ENCODE measurements at places on chromosomes 4 and X.

- DNase-seq, result no peak
These were observed 58.9 kb upstream of the RBM47 start for GRCh38 chr4:40688446-40689095.

GRCh38 chrX:1306909-1307625 is 29.5 kb upstream of the IL3RA start:
- DNase-seq, result no peak

- no peak for DNase-seq
These were observed 77.3 kb upstream of the MSX1 start for GRCh38 chr4:4781936-4782707.

GRCh38 chr4:122293374-122294365 is 85.1 kb upstream of the ADAD1 start:
- DNase-seq, result no peak

DNA sequence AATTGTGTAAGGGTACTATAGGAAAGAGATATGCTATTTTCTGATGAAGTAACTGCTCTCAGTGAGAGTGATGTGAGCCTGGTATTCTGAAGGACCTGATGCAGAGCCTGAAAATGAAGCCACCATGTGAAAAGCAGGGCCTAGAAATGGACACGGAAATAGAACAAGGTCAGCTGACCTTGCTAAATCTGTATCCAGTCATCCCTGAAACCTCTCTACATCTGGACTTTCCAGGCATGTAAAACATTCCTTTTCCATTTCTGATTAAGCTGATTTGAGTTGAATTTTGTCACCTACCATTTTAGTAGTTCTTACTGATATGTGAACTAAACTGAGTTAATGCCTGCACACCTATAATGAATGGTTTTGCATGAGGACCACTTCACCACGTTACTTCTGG is 72.4 kb upstream of the NEIL3 start:
- no peak for DNase-seq

- DNase-seq, result no peak
These were observed 250.5 kb upstream of the GPRIN3 start for GRCh38 chr4:89558147-89558546.

DNA sequence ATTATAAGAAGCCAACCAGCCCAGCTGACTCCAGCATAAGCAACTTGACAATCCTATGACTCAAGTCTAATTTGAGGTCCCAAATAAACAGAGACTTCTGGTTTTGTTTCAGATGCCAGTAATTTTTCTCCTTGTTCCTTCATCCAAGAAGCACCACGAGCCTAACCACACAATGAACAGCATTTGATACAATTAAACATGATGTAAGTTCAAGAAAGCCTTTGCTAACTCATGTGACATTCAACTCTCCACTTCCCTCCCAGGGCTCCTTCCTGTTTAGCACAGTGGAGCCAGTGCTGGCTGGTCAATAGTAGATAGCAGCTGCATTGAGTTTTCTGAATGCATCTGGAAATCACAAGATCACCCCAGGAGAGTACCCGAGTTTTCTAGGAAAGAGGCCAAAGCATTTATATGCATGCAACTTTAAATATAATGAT is 206.3 kb downstream of the ARHGAP24 start:
- no peak for DNase-seq

DNA sequence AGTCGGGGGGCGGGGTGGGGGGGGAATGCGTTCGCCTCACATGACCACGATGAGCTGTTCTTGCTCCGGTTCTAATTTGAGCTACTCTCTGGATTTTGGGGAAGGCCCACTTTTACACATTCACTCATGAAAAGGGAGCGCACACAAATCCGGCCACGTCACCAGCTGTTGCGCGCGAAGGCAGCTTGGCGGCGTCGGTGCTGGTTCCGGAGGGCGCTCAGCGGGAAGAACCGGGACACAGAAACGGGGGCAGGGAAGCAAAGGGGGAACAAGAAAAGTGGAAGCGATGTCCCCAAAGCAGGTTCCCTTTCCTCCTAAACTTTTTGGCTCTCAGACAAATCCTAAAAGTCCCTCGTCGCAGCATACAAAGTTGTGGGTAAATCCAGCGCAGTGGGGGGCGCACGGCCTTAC is 605 bp downstream of the ANXA5 start:
- peak; percentile 42 for DNase-seq

DNA sequence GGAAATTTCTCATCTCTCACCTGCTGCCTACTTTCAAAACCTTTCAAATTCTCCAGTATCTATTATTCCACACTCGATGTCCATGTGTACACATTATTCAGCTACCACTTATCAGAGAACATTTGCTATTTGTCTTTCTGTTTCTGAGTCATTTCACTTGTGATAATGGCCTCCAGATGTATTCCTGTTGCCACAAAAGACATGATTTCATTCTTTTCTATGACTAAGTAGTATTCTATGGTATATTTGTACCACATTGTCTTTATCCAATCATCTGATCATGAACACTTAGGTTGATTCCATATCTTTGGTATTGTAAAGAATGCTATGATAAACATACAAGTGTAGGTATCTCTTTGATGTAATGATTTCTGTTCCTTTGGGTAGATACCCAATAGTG is 310.1 kb upstream of the SPOCK3 start:
- no peak for DNase-seq

GRCh38 chrX:51053741-51054140 is 143.2 kb downstream of the BMP15 start:
- no peak for DNase-seq

- no peak for DNase-seq
These were observed 84.7 kb downstream of the DCTD start for GRCh38 chr4:182832352-182833120.

- DNase-seq, result no peak
These were observed 91.5 kb downstream of the ELOVL6 start for GRCh38 chr4:110106931-110107296.

DNA sequence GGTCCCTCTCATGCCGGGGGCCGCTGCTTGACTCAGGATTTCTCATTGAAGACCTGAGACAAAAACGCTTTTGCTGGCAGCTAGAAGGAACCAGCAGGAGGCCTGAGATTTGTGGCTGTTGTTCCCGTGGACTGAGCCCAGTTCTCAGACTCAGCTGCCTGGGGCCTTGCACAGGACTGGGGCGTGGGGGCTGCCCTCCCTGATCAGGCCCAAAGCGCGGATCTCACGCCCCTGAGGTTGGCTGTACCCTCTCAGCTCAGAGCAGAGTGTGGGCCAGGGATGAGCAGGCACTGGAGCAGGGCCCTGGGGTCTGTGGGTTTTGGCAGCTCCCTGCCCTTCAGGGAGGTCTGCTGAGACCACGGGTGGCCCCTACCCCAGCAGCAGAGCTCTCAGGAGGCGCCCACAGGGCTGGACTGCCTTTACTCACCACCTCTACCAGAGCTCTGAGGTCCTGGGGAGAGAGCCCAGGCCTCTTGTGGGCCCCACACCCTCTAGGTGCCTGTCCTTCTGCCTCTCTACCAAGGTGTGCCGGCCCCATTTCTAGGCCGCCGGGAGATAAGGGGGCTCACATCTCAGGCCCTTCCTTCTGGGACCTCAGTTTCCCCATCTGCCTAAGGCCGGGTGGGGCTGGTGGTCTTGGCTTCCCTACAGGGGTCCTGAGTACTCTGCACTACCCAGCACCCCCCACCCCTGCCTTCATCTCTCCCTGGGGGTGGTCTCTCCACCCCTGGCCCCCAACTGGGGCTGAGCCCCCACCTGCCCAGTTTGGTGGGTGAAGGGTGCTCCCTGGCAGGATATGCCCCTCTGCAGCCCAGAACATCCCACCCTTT is 5.6 kb downstream of the MSANTD1 start:
- DNase-seq, result no peak

DNA sequence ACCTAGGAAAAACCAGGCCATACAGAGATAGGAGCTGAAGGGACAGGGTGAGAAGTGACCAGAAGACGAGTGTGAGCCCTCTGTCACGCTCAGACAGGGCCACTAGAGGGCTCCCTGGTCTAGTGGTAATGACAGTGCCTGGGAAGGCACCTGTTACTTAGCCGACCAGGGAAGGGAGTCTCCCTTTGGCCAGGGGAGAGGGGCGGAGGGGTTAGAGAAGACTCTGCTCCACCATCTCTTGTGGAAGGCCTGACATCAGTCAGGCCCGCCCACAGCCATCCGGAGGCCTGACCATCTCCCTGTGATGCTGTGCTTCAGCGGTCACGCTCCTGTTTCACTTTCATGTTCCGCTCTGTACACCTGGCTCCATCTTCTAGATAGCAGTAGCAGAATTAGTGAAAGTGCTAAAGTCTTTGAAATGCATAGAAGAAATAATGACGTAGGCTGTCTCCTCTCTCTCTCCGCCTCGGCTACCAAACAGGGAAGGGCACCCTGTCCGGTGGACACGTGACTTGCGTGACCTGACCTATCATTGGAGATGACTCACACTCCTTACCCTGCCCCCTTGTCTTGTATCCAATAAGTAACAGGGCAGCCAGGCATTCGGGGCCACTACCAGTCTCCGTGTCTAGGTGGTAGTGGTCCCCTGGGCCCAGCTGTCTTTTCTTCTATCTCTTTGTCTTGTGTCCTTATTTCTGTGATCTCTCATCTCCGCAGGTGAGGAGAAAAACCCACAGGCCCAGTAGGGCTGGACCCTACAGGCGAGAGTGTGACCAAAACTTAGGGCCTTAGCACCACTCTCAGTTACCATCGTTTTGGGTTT is 26.7 kb downstream of the HTT-AS start:
- DNase-seq, result peak; percentile 63

DNA sequence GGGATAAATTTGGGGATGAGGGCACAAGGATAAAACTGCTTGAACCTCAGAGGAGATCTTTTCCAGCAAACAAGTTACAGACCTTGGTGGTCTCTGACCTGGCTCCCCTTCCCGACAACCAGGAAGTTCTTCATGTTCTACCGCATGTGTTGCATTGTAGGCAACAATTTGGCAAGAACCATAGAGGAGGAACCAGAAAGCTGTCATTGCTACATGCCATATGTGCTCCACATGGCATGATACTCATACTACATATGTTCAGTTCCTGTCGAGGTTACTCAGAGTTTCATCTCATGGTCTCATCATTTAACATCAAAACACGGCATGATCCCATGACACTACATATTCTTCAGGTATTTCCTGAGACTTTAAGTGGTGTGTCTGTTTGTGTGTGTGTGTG is 235.9 kb downstream of the OR13H1 start:
- no peak for DNase-seq

Data from effector memory CD4-positive, alpha-beta T cell (primary cell).